Amniotic stem cell (primary cell): ENCODE measurements at places on chromosomes 11 and 22.
A peak's percentile ranks its signal among the peaks of the same experiment; 100 is the strongest.

DNA sequence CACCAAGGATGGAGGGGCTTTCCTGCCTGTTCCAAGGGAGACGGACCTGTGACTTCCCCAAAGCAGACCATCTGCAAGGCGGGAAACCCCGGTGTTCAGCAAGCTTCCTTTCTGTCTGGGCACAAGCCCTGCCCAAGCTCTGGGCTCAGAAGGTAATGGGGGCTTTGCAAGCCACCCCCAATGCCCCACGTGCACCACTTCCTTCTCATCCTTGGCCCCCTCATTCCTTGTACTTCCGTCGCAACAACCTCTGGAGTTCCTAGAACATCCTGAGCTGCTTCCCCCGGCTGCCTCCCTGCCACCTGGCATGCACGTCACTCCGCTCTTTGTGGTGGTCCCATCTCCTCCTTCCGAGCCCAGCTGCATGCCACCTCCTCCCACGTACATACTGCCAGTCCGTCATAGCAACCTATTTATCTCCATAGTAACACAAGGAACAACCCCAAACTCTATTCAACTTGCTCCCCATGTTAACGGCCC is 3.9 kb downstream of the MYEOV start:
- DNase-seq = no peak

- DNase-seq = no peak
Measured at GRCh38 chr11:82718307-82718706, 15.4 kb downstream of the FAM181B start.

GRCh38 chr11:107076832-107077231 is 58.6 kb upstream of the GUCY1A2 start:
- DNase-seq = no peak

GRCh38 chr11:102614031-102614430 is 11.1 kb downstream of the MMP20 start:
- no peak for DNase-seq

DNA sequence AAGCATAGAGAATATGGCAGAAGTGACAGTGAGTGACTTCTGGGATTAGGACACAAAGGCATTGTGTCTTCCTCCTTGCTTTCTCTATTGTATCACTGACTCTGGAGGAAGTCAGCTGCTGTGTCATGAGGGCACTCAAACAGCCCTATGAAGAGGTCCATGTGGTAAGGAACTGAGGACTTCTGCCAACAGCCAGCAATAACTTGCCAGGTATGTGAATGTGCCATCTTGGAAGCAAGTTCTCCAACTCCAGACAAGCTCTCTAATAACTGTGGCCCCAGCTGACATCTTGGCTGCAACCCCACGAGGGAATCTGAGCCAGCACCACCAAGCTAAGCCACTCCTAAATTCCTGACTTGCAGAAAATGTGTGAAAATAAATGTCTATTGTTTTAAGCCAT is 83.6 kb upstream of the ZBED5 start:
- no peak for DNase-seq

GRCh38 chr11:123235656-123236261 is 40.7 kb upstream of the CLMP start:
- DNase-seq = no peak

DNA sequence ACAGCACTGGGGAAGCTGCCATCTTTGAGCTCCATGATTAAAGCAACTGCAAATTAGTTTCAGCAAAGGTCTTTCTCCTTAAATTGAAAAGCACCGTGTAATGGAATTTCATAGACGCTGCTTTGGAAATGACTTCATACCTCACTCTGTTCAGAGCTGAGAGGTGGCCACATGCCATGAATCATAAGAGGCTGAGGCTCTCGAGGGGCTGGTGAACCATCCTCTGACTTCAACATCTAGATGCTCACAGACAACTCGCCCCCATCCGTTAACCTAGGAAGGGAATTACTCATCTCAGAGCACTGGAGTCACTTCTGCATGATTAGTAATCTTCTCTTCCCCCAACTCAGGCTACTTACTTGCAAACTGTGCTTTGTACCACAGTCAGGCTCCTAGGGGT is 122.3 kb downstream of the RCN1 start:
- DNase-seq = no peak

DNA sequence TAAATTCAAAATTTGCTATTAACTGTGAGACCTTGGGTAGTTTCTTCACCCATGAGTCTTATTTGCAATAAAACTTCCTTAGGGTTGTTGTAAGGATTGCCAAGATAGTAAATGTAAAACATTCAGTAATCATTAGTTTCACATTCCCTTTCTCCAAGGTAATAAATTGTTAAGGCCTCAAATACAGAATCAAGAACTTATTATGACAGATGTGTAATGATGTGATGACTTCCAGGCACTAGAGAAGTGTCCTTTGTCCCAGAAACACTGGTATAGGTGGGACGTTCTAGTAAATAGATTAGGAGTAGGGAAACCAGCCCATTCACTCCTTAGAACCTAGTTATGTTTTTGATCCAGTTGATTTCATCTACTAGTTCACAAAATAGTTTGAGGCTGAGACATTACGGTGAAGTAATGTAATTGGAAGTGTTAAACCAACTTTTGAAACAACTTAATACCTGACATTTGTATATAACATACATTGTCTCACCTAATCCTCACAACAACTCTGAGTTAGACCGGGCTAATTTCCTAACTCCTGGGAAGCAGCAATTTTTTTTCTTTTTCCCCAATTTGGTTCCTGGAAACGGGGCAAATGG is 25.5 kb downstream of the CTNND1 start:
- no peak for DNase-seq

DNA sequence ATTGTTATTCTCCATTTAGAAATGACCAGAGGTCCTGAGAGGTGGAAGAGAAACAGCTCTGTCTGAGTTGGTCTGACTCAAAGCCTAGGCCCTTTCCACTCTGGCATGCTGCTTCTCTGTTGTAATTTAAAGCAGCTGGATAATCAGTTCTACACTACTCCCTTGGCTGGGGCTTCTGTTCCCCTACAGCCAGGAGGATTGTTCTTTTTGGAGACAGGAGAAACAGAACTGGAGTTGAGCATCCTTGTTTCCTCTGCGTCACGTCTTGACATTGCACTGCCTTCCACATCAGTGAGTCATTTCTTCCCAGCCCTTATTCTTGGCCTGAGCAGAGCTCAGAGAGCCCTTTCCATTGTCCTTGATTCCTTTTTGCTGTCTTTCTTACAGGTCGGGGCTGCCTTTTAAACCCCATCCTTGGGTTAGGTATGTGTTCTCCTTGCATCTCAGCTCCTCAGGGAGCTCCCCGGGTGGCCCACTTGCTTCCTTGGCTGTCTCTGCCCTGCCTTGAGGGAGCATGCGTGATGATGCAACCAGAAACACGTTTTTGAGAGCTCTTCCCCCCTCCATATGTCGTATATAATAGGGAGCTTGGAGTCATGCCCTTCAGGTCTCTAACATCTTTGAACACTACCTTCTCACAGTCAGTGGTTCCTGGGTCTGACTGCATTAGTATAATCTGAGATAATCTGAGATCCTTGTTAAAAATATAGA is 35.7 kb downstream of the CYB5R2 start:
- peak; percentile 62 for DNase-seq

DNA sequence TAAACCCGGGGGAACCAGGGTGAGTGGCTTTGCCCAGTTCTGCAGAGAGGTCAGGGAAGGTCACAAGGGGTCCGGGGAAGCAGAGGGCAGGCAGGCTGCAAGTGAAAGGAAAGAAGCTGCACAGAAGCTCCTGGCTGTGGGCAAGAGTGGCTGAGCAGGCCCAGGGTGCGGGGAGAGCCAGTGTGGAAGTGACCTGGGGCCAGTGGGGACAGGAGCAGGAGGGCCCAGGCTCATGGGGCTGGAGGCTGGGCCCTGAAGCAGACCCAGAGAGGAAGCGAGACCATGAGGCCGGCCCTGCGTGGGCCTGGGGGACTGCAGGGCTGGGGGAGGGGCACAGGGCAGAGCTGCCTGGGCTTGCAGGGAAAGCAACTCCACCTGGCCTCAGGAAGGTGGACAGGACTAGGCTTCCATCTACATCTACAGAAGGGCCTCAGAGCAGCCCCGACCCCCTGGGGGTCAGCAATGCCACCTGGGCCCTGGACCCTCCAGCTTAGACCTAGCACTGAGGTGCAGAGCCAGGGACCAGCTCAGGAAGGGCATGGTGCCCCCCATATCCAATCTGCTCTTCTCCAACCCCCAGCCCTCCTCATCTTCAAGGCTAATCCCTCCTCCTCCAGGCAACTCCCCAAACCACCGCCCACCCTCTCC is 11.6 kb downstream of the IGF2 start:
- DNase-seq = no peak

GRCh38 chr11:130868721-130869390 is 47.4 kb downstream of the SNX19 start:
- no peak for DNase-seq

DNA sequence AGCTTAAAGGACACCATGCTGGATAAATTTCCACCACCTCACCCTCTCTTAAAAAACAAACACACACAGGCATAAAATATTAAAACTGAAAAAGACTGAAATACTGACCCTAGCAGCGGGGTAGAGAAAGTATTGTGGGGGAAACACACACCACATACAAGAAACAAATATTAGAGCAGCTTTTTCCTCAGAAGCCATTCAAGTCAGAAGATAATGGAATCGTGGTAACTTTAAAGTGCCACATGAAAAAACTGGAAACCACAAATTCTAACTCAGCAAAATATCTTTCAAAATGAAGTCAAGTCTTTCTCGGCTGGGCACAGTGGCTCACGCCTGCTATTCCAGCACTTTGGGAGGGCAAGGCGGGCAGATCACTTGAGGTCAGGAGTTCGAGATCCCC is 223.2 kb downstream of the DYNC2H1 start:
- DNase-seq = no peak

DNA sequence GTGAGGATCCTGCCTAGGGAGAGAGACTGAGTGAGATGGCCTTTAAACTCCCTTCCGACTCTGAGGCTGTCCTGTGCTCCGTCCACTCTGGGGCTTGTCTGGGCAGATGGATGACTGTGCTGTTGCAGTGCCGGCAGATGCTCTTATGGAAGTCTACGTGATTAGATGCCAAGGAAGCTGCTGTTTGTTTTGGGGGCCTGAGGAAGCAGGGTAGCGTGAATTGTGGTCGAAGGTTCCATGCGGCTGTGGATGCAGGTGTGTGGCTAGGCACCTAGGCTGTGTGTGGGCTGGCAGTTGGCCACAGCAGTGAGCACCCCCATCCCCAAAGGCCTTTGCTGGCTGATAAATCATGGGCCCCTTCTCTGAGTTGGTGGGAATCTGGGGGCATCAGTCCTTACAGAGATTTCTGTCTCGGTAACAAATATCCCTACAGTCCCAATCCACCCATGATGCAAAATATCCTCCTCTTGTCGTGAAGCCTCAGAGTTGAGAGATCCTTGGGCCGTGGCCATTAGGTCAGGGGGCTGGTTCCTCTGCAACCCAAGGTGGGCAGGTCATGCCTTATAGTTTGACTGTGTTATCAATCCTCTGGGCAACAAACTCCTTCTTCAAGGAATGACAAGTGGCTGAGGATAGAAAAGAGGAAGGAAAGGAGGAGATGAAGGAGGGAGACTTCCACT is 31.2 kb downstream of the AMPD3 start:
- no peak for DNase-seq

GRCh38 chr11:118596224-118597146 is 10.9 kb upstream of the PHLDB1 start:
- DNase-seq = no peak

DNA sequence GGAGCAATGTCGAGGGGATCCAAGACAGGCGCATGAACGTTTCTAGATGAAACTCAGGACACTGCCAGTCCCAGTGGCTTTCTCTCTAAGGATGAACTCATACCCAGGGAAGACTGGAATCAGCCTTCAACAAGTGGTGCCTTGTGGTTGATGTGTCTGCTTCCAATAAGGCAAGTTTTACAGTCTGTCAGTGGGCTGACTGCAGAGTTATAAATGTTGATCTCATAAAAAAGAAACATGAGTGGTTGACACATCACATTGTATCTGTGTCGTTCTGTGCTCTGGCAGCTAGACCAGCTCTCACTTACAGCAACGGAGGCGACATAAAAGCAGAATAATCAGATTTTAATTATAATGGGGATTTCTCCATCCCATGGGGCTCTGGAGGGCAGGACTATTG is 96.7 kb downstream of the SNX19 start:
- no peak for DNase-seq

DNA sequence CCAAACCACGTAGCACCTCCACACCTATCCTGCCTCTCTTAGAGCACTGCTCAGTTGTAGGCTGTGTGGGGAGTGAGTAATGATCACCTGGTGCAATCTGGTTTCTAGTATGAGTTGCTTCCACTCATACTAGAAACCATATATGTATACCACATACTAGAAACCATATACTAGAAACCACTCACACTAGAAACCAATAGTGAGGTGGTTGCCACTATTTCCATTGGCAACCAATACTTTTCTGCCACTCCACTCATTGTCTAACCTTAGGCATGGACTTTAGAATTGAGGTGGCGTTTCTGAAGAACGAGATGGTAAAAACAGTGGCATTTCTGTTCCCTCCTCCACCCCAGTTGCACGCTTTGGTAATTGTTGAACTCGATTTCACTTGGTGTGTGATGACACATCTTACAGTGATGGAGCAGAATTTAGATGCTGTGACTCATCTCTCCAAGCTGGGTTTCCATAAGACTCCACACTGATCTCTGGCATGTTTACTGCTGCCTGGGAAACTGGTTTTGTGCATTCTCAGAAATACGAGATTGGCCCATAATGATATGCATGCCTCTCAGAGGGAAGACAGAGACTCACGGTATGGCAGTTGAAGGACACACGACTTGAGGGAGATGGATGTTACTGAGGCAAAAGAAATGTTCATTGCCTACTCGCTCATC is 82.9 kb downstream of the KIRREL3 start:
- DNase-seq = peak; percentile 92

DNA sequence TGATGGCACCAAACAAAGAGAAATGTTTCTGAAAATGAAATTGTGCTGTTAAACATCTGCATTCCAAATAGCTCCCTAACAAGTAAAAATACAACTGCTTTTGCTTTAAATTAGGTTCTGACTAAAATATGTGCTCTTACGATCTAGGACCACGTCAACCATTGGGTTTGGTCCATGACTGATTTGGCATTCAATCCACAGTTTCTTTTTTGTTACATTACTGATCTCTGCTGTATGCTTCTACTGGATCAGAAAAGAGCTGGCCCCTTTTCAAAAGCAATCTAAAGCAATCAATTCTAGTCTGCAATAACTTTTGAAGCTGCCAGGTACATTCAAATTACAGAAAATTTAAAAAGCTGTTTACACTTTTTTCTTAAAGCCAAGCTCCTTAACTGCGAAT is 1047.1 kb upstream of the CCDC90B start:
- no peak for DNase-seq

DNA sequence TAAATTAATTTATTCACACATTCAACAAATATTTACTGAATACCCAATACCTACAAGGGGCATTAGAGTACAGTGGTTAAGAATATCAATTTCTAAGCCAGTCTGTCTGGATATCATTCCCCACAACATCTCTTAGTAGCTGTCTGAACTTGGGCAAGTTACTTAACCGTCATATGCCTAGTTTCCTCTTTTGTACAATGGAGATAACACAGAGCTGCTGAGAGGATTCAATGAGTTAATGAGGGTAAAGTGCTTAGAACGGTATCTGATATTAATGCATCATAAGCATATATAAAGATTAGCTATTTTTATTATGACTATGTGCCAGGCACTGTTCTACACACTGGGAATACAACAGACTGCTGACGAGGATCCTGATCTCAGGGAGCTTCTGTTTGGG is 116.4 kb downstream of the APOL5 start:
- no peak for DNase-seq
